Activated CD8-positive, alpha-beta memory T cell treated with anti-CD3 and anti-CD28 coated beads for 48 hours (primary cell): ENCODE measurements at places on chromosomes 3 and 15.

- DNase-seq: no peak
Observed at GRCh38 chr3:141680620-141681389, 57.3 kb upstream of the RNF7 start.

DNA sequence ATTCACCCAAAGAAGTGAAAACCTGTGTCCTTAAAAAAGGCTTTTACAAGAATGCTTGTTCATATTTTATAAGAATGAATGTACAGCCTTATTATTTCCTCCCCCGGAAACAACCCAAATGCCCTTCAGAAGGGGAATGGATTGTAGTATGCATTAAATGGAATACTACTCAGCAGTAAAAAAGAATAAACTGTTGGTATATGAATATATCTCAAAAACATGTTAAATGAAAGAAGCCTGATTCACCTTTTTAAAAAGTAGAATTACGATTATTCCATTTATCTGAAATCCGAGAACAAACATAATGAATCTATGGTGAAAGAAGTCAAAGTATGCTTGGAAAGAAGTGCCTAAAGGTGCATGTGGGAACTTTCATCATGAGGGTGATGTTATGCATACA lies 20.5 kb downstream of the STT3B start:
- no peak for DNase-seq

DNA sequence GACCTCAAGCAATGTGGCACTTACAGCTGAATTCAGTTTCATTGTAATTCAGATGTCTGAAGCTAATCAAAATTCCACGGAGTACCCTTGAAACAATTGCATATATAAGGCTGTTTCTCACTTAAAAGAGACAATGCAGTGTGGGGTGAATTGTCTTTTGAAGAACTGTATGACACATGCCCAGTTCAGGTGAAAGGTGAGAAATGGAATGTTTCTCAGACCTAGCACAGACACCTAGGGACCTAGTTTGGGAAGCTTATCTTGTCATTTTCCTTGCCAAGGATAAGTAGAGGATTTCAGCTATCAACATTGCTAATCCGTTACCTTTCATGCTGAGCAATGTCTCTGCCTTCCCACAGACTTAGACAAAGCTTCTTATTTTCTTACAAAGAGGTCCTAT lies 36.3 kb downstream of the MBNL1 start:
- DNase-seq: no peak

GRCh38 chr3:129942296-129942695 lies 32.2 kb upstream of the TRH start:
- peak; percentile 2 for DNase-seq

GRCh38 chr15:74780523-74781430 lies 1.1 kb upstream of the CSK start:
- DNase-seq: no peak

DNA sequence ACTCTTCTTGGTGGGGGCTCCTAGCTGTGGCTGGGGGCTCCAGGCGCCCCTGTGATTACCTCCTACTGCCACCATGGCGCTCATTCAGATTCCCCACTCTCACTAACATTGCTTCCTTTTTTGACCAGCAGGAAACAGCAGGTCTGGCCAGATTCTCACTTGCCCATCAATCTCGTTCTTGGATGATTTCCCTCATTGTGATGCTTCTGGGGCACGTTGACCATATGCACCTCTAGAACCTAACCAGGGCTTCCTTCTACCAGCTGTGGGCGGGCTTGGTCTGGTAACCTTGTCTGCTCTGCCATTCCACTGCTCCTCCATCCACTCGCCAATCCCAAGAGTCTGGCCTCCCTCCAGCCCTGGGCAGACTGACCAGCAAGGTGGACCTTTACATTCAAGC lies 35.9 kb upstream of the PTPN23 start:
- no peak for DNase-seq

DNA sequence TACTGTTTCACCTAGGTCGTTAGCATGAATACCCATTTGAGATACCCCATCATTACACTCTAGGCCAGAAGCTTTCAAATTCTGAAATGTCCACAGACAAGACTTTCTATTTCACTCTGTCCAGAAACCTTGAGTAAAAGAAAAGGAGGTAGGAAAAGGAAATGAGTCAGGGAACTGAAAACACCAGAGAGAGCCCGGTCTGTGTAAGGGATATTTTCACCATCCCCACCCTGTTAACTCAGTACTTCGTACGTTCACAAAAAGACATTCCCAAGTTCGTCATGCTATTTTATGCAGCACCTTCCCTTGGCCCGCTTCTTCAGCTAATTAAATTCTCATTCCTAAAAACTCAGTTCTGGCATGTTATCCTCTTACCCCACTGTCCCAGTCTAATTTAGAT lies 89.4 kb upstream of the SOX2 start:
- DNase-seq: no peak

GRCh38 chr3:9503283-9503682 lies 50.3 kb downstream of the LHFPL4 start:
- DNase-seq: peak; percentile 70

DNA sequence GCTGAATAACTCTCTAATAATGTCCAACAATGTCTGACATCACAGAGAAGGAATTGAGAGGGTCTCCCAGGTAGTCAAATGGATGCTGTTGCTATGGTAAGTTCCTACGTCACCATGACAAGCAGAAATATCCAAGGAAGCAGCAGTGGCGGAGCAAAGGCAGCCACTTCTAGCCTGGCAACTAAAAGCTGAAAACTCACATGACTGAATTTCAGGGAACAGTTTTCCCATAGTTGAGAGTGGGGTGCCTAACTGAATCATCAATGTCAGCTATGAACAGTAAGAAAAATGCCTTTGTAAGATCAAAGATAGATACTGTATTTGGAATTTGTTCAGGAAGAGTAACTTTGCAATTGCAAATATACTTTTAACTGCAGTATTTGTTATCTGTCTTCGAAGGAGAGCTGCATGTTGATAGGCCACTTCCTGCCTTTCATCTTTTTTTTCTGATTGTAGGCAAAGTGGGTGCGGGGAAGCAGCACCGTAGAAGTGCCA lies 161.7 kb downstream of the BBX start:
- no peak for DNase-seq

DNA sequence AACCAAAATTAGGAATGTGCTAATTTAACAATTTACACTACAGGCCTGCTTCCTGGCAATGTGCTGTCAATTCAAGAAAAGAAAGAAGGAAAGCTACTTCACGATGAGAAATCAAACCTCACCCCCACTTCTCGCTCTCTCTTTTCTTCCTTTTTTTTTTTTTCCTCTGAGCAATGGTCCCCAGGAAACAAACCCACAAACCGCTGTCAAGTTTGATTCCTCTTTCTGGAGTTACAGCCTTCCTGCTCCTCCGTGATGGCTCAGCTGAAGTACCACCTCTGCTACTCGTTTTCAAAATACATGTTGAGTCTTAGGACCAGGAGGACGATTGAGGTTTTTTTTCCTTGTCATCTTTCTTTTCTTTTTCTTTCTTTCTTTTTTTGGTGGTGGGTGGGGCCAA lies 3.4 kb upstream of the TRIM71 start:
- DNase-seq: no peak

- DNase-seq: no peak
Observed at GRCh38 chr3:171173736-171174135, 147.2 kb upstream of the SLC2A2 start.

- no peak for DNase-seq
Observed at GRCh38 chr3:123610331-123610730, 25.5 kb upstream of the HACD2 start.

GRCh38 chr3:4801892-4802291 lies 177.3 kb upstream of the BHLHE40 start:
- DNase-seq: no peak

GRCh38 chr3:149495581-149496125 lies 21.2 kb downstream of the TM4SF4 start:
- no peak for DNase-seq

DNA sequence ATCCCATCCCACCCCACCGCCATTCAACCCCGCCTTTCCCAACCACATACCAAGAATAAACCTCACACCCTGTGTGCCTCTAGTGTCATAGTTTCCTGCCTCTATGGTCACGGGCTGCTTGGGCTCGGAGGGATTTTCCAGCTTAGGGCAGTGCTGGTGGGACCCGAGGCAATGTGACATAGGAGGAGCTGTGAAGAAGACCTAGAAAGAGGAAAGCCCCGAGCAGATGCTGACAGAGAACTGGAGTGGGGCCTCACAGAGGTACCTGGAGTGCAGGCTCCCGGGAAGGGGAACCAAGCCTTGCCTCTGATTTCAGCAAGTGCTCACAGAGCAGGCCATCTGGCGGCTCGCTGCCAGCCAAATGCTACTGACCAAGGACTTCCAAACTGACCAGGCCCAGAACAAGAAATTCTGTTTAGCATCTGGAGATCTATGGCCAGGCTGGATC lies 27.5 kb downstream of the BHLHE40 start:
- DNase-seq: no peak

- no peak for DNase-seq
Observed at GRCh38 chr15:62469874-62470688, 305.0 kb upstream of the C2CD4B start.

GRCh38 chr3:73143821-73144237 lies 82.4 kb downstream of the EBLN2 start:
- DNase-seq: no peak
